Effector CD4-positive, alpha-beta T cell (primary cell): ENCODE measurements at places on chromosomes 13 and 19.

DNA sequence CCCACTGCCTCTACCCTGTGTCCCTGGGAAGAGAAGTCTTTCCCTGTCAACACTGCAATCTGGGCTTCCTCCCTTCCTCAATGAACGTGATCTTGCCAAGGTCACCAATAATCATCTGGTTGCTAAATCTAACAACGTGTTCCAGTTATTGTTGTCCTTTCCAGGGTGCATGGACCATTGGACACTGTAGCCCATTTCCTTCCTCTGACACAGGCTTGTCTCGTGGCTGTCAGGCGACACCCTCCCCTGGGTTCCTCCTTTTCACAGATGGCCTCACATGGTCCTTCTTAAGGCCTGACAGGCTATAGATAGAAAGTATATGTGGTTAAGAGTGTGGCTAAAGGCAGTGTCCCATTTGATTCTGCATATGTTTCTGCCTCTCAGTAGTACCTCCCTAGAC is 67.7 kb upstream of the STARD13 start:
- no peak for DNase-seq

GRCh38 chr19:37986048-37986750 is 79.2 kb downstream of the SIPA1L3 start:
- no peak for DNase-seq

DNA sequence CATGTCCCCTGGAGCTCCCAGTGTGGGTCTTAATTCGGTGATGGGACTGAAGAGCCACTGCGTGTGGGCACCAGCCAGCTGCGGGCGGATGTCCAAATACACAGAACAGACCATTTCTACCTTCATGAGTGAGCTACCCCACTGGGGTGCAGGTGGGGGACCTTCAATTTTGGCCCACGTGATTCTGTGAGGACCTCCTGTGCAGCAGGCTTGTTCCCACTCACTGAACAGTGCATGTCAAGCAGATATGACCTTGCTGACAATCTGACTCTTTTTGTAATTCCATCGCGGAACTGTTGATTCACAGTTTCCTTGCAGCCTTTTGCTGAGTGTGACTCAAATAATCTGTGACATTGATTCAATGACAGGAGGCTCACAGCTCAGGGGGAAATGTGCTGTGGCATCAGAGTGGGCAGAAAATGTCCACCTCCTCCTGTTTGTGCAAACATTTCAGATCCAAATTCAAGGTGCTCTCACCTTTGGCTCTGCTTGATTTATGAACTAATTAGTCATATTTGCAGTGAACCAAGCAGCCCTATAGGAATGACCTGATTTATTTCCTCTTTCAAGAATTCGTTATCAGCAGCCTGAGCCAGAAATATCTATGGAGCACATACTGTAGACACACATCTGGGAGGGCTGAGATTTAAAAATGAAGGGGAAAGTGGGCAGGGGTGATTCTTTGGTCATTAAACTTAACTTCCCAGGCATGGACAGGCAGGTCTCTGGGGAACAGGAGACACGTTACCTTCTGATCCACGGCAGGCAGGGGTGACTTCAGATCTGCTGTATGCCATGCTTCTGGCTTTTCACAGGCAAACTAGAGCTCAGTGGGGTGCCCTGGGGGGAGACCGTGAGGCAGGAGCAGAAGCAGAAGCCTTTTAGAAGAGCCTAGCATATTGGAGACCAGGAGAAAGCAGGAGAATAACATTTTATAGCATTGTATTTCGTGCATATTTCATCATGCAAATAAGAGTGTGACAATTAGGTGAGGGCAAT is 170.0 kb upstream of the KL start:
- no peak for DNase-seq

- no peak for DNase-seq
Measured at GRCh38 chr19:45947926-45948325, 25.7 kb downstream of the NOVA2 start.

- DNase-seq, result no peak
Measured at GRCh38 chr19:31054430-31054829, 294.8 kb downstream of the TSHZ3 start.

GRCh38 chr13:100254002-100254401 is 165.1 kb downstream of the PCCA start:
- no peak for DNase-seq

DNA sequence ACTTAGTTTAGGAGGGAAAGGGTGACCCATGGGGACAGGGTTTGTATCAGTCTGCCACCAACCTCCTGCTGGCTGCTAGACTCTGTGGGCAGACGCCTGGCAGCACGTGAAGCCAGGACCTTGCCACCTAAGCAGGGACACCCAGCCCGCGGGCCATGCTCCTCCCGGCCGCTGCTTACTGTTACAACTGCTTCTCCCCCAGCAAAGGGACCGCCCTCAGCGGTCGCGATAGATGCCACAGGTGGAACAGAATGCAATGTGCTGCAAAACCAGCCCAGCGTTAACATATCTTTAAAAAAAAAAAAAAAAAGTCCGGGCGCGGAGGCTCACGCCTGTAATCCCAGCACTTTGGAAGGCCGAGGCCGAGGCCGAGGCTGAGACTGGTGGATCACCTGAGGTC is 1.9 kb upstream of the RHPN2 start:
- DNase-seq, result no peak

DNA sequence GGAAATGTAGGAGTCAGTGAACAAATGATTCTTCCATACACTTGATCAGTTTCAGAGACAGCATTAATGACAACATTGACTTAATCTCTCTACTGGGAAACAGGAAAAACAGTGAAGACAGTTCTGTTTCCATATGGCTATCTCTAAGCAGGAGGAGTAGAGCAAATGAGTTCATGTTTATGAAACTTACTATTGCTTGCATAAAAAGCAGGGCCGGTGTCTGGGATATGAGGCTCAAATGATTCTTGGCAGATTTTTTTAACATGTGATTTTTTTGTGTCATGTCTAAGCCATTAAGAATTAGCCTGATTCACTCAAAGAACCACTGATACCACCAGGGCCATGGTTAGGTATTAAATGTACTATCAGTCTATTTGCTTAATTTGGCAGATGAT is 141.9 kb downstream of the SLC7A1 start:
- no peak for DNase-seq

GRCh38 chr19:43532571-43532961 is 422 bp upstream of the ZNF575 start:
- no peak for DNase-seq

GRCh38 chr13:26500618-26501320 is 56.7 kb upstream of the WASF3 start:
- DNase-seq, result no peak

GRCh38 chr19:51514866-51515481 is 13.4 kb upstream of the SIGLEC12 start:
- no peak for DNase-seq

DNA sequence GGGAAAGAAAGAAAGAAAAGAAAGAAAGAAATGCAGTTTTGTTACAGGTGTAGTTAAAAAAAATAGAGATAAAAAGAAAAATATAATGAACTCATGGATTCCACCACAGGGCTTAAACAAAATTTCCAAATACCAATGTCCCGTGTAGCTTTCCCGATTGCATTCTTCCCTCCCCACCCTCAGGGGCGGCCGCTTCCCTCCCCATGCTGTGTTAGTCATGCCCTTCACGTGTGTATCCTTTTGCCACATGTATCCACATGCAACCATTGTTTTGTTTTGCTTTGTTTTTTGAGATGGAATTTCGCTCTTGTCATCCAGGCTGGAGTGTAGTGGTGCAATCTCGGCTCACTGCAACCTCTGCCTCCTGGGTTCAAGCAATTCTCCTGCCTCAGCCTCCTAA is 3.6 kb upstream of the KMT5C start:
- DNase-seq, result no peak

GRCh38 chr19:1254530-1255185 is 6.3 kb downstream of the MIDN start:
- no peak for DNase-seq

DNA sequence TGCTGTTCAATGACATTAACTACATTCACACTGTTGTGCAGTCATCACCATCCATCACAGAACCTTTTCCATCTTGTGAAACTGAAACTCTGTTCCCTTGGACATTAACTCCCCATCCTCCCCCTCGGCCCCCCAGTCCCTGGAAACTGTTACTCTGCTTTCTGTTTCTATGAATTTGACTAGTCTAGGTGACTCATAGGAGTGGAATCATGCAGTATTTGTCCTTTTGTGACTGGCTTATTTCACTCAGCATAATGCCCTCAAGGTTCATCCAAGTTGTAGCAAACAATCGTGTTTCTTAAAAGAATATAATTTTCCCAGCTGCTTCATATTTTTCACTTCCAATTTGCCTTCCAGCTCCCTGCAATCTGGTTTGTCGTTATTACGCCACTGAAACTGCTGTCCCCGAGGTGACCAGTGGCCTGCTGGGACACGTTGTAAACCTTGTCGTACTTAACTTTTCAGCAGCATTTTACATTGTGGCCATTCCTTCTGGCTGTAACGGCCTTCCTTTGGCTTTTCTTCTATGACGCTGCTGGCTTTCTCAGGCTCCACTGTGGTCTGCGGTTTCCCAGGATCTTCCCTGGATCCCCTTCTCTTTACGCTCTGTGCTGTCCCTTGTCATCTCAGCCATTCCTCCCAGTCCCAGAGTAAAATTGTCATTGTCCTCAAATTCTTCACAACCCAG is 74.0 kb downstream of the DHRS12 start:
- no peak for DNase-seq

- no peak for DNase-seq
Measured at GRCh38 chr19:14146789-14147216, 10.4 kb upstream of the ASF1B start.

DNA sequence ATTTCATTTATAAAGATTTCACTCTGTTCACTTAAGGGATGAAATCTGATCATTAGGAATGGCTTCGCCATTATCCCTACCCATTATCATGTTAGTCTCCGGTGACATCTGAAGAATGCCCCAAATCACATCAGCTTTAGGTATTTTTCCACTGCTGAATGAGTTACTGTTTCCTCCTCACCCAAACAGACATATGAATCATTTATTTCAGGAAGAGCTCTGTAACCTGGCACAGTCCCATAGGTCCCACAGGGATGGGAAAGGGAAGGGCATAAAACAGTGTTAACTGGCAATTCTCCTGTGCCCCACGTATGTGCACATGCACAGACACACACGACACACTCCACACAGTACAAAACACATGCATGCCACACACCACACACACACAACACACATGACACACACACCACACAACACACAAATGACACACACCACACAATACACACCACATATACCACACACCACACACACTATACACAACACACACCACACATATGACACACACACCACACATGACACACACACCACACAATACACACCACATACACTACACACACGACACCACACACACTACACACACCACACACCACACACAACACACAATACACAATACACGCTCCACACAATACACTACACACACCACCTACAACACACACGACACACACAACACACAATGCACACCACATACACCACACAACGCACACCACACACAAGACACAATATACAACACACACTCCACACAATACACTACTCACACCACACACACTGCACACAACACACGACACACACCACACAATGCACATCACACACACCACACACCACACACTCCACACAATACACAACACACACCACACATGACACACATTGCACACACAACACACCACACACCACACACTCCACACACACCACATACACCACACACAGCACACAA is 15.4 kb downstream of the TMEM255B start:
- DNase-seq, result no peak

DNA sequence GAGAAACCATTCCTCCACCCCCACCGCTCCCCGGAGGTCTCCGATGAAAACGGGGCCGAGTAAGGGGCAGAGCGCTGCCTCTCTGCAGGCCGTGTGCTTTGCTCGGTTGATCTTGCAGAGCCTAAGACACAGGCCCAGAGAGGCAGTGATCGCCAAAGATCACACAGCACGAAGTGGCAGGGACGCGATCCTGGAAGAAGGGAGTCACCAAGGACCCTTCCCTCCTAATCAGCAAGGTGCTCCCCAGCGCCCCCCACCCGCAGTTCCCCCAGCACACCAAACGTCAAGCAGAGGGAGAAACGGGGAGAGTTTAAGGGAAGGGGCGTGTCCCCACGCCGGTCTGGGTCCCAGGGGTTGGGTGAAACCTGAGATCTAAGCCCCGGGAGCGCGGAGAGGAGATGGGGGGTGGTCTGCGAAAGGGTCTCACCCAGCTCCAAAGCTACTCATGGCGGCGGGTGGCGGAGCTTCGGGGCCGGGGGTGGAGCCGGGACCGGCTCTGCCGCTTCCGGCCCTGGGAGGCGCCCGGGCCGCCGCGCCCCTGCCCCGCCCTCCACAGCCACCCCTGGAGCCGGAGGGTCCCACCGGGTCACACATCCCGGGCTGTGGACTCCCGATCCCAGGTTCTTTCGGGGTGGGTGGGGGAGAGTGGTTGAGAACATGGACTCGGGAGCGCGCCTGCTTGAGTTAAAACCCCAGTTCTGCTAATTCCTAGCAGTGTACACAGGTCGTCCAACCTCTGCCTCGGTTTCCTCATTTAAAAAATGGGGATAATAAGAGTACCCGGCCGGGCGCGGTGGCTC is at the start of gene EML2:
Gene EML2 (minus strand): TSS at position 468 of the 800 bp plus-strand sequence. CDS start 21 bp downstream, at position 447.
- DNase-seq, result peak; percentile 29

- no peak for DNase-seq
Measured at GRCh38 chr19:19137556-19138108, 646 bp downstream of the TMEM161A start.

DNA sequence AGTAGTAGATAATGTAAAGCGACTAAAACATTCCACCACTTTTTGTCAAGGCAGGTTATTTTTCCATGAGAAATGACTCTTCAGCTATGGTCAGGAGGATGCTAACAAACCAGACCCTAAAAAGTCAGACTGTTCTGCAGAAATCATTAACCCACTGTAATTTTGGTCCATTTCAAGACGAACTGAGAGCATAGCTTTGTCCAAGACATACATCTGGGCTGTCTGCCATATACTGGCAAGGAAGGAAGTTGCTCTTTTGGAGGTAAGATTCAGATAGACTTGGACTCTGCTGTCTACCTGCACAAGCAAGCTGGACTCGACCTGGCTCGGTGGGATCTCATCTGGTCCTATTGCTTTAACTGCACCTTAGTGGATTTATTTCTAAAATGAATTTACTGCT is 207.8 kb downstream of the POSTN start:
- DNase-seq, result no peak

- DNase-seq, result peak; percentile 35
Measured at GRCh38 chr19:35545855-35546381, 492 bp downstream of the TMEM147 start.

- no peak for DNase-seq
Measured at GRCh38 chr19:30068528-30069395, 126.7 kb downstream of the URI1 start.
